ENCODE measurements at places on chromosomes 13 and 19. TPM values are rescaled to one million over a fixed set of nuclear protein-coding genes. Genes with fewer than 3 reads are reported as not detected.

GRCh38 chr13:28055357-28055756 is 45.0 kb downstream of the FLT3 start:
- peaks cover 8% of the 10 kb centered on the region for H3K27me3 ChIP-seq
- H3K36me3 ChIP-seq, result no peaks in the 10 kb centered on the region
- H3K4me1 ChIP-seq, result no peaks in the 10 kb centered on the region
- no peak overlapping the region for H3K27ac ChIP-seq
- no peak overlapping the region for H3K4me3 ChIP-seq

DNA sequence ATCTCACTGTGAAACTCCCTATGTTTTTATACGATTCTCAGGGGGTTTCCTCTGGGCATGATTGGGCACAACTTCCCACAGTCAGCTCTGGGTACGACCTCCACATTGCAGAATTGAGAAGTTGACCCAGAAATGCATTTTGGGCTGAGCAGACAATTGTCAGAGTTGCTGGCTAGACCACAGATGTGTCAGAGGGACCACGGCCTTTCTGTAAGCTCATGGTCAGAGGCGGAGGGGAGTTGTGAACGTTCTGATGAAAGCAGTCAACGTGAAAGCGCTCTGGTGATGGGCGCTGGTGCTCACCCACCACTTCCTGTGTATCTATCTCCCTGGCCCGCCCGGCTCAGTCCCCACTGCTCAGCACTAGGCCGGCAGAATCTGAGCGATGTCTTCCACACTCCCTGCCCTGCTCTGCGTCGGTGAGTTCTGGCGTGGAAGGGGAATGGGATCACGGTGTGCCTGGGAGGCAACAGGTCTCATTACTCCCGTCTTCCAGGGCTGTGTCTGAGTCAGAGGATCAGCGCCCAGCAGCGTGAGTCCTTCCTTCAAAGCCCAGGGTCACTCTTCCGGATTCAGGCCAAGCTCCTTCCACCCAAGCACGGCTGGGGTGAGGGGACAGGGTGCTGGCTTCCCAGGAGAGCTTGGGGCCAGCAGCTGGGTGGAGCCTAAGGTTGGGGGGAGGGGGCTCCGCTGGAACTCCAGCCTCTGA is at the start of gene NCR1:
TSS of gene NCR1 (plus strand) at position 346 of the 709 bp plus-strand sequence. CDS start at position 386, 40 bp downstream.
- H3K27me3 ChIP-seq, result peaks cover 3% of the 10 kb centered on the region
- no peaks in the 10 kb centered on the region for H3K4me1 ChIP-seq
- no peak for DNase-seq
- no peaks in the 10 kb centered on the region for H3K36me3 ChIP-seq

- no peak overlapping the region for H3K27ac ChIP-seq
- peaks cover 12% of the 10 kb centered on the region for H3K4me1 ChIP-seq
- peaks cover 8% of the 10 kb centered on the region for H3K36me3 ChIP-seq
- DNase-seq, result no peak
- no peaks in the 10 kb centered on the region for H3K27me3 ChIP-seq
These were observed 4.9 kb downstream of the MPV17L2 start for GRCh38 chr19:18197941-18198340.

- peak overlapping the region; percentile 87 for H3K27ac ChIP-seq
- DNase-seq, result no peak
- peaks cover 31% of the 10 kb centered on the region for H3K27me3 ChIP-seq
- peak overlapping the region; percentile 90 for H3K4me3 ChIP-seq
- peaks cover 13% of the 10 kb centered on the region for H3K4me1 ChIP-seq
These were observed 1.3 kb downstream of the RHPN2 start for GRCh38 chr19:33063356-33063752.

DNA sequence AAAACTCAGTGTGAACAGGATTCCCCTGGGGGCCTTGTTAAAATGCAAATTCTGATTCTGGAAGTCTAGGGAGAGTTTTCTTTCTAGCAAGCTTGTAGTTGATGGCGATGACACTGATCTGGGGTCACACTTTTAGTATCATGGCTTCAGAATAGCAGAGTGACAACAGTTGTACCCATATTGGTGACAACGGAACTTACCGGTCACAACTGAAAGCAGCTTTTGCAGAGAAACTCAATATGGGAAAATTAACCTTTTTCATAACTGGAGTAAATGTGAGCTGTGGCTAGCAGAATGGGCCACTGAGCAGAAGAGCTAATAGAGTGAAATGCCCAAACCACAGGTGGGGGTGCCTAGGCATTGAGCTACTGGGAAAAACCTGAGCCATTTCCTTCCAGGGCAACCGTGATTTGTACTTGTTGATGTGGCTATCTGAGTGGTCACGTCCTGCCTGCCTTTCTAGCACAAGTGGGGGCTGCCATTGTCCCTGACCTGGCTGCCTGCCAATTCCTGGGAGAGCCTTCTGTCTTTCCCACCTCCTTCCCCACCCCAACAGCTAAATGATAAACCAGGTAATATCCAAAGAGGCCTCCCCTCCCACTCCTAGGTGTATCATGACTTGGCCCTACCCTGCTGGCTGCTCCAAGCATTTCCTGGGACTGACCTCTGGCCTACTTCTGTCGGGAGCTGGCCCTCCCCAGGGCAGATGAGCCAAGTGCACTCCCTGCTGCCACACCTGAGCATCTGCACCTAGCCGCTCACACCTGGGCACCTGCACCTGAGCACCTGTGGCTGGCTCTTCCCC is 1.7 kb upstream of the SLC10A2 start:
- H3K27ac ChIP-seq, result no peak overlapping the region
- H3K4me1 ChIP-seq, result peaks cover 7% of the 10 kb centered on the region
- no peaks in the 10 kb centered on the region for H3K27me3 ChIP-seq
- H3K36me3 ChIP-seq, result no peaks in the 10 kb centered on the region
- no peak for DNase-seq

DNA sequence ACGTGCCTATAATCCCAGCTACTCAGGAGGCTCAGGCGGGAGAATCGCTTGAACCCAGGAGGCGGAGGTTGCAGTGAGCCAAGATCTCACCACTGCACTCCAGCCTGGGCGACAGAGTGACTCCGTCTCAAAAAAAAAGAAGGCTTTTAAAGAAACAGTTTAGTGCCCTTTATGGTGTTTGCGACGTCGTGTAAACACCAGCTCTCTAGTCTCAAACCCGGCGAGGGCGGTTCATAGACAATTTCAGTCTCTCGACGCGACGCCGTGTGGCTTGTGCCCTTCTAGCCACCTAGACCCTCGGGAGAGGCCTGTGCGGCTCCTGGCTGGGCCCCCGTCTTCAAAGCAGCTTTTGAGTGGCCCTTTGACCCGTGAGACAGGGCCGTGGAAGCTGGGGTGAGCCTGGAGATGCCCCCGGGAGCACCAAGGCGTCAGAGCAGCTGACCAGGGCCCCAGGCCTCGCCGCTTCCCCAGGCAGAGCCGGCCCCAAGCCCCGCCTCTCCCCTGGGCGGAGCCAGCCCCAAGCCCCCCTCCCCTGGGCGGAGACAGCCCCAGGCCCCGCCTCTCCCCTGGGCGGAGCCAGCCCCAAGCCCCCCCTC is 5.0 kb upstream of the MADCAM1 start:
- no peaks in the 10 kb centered on the region for H3K36me3 ChIP-seq
- H3K27me3 ChIP-seq, result peaks cover 9% of the 10 kb centered on the region
- H3K4me1 ChIP-seq, result no peaks in the 10 kb centered on the region
- DNase-seq, result no peak
- no peak overlapping the region for H3K4me3 ChIP-seq

DNA sequence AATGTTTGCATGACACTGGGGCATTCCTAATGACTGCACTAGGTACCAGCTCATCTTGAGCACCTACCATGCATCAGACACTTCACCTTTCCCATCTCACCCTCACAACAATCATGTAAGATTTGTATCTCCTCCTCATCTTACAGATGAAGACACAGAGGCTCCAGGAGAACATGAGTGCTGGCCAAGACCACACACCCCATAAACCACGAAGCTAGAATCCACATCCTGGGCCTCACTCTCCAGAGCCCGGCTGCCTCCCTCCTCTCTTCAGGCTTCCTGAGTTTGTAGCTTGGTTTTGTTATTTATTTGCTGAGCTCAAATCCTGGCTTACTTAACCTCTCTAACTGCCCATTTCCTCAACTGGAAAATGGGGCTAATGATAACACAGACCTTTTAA is 25.9 kb downstream of the FAM216B start:
- no peak for DNase-seq
- no peaks in the 10 kb centered on the region for H3K27me3 ChIP-seq
- no peaks in the 10 kb centered on the region for H3K36me3 ChIP-seq
- no peaks in the 10 kb centered on the region for H3K4me1 ChIP-seq
- H3K27ac ChIP-seq, result no peak overlapping the region
- H3K4me3 ChIP-seq, result no peak overlapping the region

DNA sequence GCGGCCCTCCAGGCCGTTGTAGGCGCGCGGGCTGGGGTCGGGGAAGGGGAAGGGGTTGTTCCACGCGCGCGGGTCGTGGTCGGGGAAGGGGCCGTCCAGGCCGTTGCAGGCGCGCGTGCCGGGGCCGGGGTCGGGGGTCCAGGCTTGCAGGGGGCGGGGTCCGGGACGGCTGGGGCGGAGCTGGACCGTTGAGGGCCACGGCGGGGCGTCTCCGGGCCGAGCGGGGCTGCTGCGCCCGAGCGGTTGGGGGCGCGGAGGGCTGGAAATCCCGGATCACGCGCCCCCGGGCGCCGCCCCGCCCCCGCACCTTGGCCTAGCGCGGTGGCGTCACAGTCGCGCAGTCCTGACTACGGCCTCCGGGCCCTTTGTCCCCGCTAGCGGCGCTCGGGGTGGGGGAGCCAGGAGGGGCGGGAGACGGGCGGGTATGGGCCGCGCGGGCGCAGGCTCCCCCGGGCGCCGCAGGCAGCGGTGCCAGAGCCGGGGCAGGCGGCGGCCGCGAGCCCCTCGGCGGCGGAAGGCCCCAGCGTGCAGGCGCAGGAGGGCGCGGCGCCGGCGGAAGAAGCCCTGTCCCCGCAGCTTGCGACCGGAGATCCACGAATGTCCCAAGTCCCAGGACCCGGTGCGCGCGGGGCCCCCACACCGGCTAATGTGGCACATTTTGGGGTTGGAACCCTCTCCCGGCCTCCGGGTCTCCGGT is 665 bp downstream of the GPX4 start:
- no peaks in the 10 kb centered on the region for H3K27me3 ChIP-seq
- H3K4me3 ChIP-seq, result peak overlapping the region; percentile 83
- peak; percentile 86 for DNase-seq

DNA sequence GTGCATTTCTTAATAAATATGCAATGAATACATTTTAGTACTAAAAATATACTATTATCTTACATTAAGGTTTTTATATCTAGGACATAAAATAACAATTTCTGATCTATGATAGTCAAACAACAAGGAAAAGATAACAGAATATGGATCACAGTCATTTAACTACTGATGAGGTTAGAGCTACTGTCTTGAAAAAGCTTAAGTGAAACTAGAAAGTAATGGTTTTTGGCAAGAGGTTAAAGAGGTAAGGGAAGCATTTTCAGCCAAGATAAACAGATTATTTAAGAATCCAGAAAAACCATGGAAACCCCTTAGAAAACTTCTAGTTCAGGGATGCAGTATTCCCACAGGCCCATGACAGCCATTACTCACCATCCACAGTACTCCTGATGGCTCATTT is 787.4 kb downstream of the DACH1 start:
- no peak overlapping the region for H3K4me3 ChIP-seq
- H3K27me3 ChIP-seq, result no peaks in the 10 kb centered on the region
- H3K27ac ChIP-seq, result no peak overlapping the region
- no peaks in the 10 kb centered on the region for H3K36me3 ChIP-seq
- peaks cover 6% of the 10 kb centered on the region for H3K4me1 ChIP-seq

GRCh38 chr13:54884682-54885081 is 1856.1 kb downstream of the OLFM4 start:
- no peaks in the 10 kb centered on the region for H3K36me3 ChIP-seq
- H3K4me1 ChIP-seq, result no peaks in the 10 kb centered on the region
- H3K4me3 ChIP-seq, result no peak overlapping the region
- DNase-seq, result no peak
- no peaks in the 10 kb centered on the region for H3K27me3 ChIP-seq

ZNF723 gene
- not detected for total RNA-seq

BRD4 gene
- 123 TPM for total RNA-seq

ELSPBP1 gene
- not detected for total RNA-seq

TMEM221 gene
- total RNA-seq, result 0.87 TPM

PEAK3 gene
- total RNA-seq, result not detected

RDH8 gene
- not detected for total RNA-seq

All from type B pancreatic cell (in vitro differentiated cells).